NCI-H524 treated with DMSO at 0.1 percent for 48 hours (cell line): ENCODE measurements at places on chromosomes 11 and 22.
A peak's percentile ranks its signal among the peaks of the same experiment; 100 is the strongest.

DNA sequence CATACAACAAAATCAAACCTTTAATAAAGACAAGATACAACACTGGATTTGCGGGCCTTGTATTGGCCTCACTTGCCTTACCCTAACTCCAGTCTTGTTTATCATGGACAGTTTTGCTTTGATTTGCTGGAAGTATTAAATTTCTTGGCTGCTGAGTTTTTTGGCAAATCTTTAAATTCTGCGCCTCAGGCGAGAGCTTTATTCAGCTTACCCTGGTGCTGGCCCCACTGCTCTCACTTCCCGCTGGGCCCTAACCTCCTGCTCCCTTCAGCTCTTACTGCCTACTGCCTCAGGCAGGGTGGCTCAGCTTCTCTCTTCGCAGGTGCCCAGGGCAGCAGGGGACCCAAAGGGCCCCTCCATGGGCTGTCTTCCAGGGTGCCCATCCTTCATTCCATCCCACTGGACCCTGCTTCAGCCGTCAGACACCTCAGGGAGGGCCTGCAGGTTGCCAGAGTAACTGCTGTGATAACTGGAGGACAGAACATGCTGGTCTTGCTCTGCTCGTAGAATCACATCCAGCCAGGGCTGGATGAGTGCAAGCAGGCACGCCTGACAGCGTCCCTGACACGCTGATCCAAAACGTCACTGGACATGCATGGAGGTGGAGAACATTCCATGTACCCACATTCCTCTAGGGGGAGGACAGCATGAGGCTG, 45.7 kb upstream of the TUB start:
- DNase-seq, result no peak

GRCh38 chr11:57008373-57008772, 19.7 kb downstream of the OR5AK2 start:
- no peak for DNase-seq

DNA sequence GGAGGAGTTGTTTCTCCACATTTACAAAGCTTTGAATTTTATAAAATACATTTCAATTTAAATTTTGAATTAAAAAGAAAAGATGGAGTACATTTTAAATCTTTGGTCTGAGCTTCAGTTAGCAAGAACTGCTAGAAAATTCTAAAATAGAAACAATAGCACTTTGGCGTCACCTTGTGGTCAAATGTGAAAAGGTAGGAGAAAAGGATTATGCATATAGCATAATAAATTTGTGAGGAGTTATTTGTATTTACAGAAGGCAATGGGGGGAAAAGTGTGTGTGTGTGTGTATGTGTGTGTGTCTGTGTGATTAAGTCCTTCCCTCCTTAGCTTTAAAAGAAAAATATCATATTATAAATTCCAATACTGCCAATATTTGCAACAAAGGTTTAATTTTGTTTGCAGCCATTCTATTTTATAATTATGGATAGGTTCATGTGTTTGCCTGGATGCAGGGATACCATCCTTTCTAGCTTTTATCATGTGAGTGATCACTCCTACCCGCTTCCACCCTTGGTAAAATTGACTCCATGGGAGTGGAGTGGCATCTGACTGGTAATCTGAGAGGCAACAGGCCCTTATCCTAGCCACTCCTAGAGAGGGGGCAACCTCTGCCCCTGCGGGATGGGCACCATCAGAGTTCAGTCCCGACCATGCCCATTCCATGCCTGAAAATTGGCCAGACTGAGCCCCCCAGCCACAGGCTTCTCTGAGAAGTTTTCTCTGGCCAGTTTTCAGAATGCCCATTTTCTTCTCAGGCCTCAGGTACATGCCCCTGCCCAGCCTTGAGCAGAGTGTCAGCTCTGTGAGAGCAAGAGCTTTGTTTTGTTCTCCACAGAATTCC, 13.6 kb upstream of the LGR4 start:
- no peak for DNase-seq

- DNase-seq, result no peak
These were observed 6.5 kb upstream of the IL10RA start for GRCh38 chr11:117979481-117980211.

DNA sequence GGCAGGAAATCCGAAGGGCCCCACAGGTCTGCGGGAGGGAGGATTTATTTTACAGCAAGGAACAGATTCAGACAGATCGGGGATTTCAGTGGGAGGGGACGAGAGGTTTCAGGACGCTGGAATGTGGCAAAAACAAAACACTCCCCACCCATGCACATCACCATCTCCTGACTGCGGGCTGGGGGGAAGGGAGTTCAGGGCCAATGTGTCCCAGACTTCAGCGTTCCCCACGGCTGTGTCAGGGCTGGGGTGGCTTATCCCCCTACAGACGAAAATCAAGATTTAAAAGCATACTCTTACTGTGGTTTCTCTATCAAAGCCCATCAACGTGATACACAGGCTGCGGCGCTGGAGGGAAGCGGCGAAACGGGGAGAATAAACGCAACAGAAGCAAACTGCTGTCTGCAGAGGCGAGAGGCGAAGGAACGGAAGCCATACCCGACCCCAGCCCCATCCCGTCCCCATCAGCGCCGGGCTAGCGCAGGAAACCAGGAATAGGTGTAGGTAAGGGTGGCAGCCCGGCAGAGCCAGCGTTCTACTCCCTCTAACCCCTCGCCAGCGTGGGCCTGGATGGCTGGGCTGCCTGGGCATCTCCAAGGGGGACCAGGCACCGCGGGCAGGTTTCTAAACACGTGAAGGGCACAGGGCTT, 2.7 kb downstream of the TENM4 start:
- DNase-seq, result no peak

DNA sequence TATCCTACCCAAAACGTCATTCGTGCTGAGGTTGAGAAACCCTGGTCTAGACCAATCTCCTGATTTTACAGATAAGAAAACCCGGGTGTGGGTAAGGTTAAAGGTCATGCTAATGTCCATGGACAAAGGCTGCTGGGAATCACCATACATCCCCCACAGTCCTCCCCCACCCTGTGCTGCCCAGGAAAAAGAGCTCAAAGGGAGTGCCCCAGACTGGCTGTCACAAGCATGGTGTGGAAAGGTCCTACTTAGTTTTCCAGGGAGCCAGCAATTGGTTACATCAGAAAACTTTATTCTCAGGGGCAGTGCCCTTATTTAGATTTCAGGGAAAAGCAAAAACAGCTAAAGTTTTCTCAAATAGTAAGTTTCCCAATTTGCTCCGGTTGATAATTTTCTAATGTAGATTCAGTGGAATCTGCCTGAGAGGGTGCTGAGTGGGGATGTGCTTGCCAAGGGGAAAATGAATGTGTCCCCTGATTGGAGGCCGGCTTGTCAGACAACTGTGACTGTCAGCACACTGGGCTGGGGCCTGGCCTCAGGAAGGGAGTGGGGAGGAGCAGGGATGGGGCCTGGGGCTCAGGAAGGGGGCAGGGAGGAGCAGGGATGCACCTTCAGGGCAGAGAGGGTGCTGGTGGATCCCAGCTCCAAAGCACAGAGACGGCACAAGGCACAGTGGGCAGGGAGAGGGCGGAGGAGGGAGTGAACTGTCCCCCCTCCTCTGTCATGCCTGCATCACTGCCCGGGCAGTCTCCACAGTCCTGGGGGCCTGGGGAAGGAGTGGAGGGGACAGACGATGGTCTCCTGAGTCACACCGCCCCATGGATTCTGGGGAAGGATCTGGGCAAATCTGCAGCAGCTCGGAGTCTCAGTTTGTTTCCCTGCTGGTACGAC, 263.6 kb downstream of the KIRREL3 start:
- no peak for DNase-seq

DNA sequence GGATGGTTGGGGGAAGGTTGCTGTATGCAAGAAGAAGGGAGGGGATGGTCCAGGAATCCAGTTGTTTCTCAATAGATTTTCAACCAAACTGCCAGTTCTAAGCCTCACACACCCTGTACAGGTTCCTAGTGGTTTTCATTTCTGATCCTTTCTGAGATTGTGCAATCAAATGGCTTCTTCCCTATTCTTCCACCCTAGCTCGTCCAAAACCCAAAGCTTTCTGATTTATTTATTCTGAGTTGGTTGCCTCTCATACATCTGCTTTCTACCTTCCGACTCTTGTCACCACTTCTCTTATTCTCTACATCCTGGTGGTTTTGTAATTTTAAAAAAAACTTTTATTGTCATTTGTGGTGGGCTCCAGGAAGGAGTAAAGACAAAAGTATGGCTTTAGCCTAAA, 12.6 kb downstream of the OR5A2 start:
- no peak for DNase-seq

DNA sequence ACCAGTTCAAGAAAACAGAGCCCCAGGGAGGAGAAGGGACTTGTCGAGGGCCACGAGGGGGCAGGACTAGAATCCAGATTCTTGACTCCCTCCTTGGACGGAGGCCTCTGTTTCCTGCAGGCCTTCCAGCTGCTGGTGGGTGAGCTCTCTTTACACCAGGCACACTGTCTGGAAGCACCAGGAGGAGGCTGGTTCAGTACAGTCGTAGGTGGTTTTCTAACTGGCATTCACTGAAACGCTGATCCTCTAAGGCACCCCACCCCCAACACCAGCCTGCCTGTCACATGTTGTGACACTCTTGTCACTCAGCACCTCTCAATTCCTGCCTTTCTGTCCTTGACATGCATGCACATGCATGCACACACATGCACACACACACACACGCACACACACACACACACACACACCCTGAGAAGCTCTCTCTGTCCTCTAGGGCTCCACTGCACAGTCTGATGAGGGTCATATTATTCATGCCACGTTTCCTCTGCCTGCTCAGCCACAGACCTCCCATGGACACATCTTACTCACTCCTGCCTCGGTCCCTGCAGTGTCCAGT, 751 bp downstream of the MS4A10 start:
- no peak for DNase-seq

- no peak for DNase-seq
These were observed 20.4 kb downstream of the ADAMTS8 start for GRCh38 chr11:130407978-130408377.

DNA sequence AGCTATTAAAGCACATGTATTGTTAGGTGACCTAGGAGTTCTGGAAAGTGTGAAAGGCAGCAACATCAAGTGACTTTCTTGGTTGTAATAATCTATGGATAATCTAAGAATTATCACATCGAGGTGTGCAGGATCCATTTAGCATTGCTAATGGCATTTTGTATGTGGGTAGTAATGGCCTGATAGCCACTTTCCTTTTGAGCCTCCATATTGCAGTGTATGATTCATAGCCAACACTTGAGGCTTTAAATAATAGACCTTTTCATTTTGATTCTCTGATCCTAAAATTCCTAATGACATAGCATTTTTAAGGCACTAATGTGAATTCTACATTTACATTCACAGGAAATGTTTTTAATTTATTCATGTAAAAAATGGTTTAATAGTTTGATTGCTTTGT, 759.4 kb downstream of the NELL1 start:
- DNase-seq, result no peak

- no peak for DNase-seq
These were observed 38.1 kb upstream of the MUC5AC start for GRCh38 chr11:1119604-1120146.

- DNase-seq, result no peak
These were observed 1.3 kb upstream of the TMEM25 start for GRCh38 chr11:118529584-118530175.

DNA sequence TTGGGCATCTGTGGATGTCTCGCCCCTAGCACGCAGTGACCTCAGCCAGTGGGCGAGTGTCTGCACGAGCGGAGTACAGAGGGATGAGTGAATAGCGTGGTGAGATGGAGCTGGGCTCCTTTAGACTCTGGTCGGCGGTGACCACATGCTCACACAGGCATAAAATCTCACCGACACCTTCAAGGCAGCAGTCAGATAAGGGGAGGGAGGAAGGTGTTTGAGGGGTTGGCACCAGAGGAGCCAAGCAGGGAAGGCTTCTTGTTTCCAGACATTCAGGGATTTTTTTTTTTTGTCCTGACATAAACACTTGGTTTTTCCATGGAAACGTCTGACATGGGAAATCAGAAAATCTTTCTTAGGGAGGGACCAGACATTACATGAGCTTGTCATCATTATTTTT, 35.8 kb downstream of the GRIK4 start:
- DNase-seq, result no peak

DNA sequence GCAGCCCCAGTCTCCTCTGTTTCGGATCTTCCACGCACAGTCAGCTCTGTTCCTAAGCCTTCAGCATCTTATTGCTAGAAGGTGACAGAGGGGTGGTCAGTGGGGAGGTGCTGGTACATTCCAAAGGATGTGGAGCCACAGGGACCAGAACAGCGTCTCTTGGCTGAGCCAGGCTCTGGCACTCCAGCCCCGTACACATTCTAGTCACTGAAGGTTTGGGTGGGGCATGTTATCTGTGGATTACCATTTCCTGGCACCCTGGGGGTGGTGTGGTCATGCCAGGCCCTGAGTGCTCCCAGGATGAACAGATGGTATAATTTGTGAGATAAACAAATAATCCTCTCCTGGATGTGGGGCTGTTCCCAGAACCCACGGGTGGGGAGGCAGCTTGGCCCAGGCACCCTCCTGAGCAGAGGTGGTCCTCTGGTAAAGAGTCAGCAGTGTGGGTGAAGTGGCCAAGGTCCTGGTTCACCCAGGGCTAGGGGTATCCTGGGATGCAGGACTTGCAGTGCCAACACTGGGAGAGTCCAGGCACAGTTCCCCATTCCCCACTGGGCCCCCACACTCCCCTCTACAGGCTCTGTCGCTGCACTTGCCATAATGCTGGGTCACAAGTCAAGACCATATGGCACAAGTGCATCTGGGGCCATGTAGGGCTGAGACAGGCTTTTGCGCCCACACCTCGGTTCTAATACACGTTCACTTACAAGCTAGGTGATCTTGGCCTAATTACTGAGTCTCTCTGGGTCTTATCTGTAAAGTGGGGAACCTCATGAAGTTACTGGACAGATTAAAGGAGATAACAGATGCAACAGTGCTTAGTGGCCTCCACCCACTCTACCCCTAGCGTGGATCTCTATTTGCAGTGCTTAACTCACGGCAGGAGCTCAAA, 33.0 kb downstream of the DKK3 start:
- peak; percentile 64 for DNase-seq

DNA sequence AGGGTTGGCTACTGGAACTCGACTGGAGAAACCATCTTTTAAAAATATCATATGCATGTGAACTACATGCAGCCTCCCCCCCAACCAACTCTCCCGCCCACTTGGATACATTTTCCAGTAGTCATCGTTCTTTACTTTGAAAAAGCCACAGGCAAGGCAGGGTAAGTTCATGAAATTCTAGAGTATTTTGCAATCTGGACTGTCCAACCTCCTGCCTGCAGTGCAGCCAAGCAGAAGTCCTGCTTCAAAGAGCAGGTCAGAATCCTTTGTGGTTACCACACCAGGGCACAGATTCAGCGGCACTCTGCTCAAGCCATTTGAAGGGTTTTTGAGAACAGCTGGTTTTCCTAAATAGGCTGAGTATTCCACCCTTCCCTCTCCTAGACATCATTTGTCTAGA, 12.1 kb downstream of the ELF5 start:
- DNase-seq, result no peak

- DNase-seq, result no peak
These were observed 21.8 kb downstream of the NF2 start for GRCh38 chr22:29625090-29625825.
